ENCODE measurements at places on chromosomes 11 and 22.

DNA sequence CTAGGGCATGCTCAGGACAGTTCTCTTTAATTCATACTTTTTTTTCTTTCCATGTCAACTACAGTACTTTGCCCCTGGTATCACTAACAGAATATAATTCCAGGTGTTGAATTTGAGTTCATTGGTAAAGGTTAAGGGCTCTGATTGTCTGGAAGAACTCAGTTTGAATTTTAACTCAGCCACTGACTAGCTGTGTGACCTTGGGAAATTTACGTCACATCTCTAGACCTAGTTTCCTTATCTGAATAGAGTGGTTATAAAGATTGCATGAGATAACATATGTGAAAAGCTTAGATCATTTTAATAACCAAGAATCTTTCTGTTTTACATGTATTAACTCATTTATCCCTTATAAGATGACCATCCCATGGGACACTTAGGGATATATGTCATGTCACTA is 15.8 kb upstream of the ZC3H12C start:
- no peak for DNase-seq

GRCh38 chr22:24805790-24806662 is at the start of gene SGSM1:
TSS of gene SGSM1 (plus strand) at chr22:24806211. CDS start at chr22:24806326, 115 bp downstream.
- peak; percentile 67 for DNase-seq

GRCh38 chr11:97717922-97718321 is 1302.8 kb upstream of the CNTN5 start:
- no peak for DNase-seq

DNA sequence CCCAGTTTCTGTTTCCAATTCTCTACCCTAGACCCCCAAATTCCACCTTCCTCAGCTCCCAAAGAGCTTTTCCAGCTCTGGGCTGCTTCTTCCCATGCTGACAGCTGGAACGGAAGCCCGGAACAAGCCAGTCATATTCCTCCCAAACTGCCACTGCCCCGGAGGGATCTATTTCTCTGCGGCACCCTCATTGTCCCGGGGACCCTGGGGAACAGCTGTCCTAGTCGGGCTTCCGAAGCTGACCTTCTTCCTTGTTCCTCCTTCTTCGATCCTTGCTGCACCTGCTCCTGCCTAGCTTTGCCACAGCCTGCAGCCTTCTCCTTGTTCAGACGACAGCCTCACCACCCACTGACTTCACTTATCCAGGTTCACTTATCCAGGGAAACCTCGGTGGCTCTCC is 105.7 kb downstream of the TSPAN18 start:
- no peak for DNase-seq

- DNase-seq, result no peak
These were observed 780.6 kb downstream of the OPCML start for GRCh38 chr11:132751516-132752250.

- DNase-seq, result no peak
These were observed 47.2 kb downstream of the MRGPRX2 start for GRCh38 chr11:19013181-19013857.

DNA sequence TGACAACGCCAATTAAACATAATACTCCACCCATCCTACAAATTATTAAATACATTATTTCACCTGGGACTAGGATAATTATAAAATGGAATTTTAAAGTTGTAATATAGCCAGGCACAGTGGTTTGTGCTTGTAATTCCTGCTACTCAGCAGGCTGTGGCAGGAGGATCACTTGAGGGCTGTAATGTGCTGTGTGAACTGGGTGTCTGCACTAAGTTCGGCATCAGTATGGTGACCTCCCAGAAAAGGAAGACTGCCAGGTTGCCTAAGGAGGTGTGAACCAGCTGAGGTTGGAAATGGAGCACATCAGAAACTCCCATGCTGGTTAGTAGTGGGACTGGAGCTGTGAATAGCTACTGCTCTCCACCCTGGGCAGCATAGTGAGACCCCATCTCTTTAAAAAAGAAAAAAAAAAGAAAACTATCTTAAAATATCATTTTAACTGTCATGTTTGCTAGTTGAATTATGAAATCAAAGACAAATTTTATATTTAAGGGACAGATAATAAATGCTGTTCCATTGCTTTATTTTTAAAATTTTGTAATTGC is 28.0 kb downstream of the PPP6R2 start:
- no peak for DNase-seq

DNA sequence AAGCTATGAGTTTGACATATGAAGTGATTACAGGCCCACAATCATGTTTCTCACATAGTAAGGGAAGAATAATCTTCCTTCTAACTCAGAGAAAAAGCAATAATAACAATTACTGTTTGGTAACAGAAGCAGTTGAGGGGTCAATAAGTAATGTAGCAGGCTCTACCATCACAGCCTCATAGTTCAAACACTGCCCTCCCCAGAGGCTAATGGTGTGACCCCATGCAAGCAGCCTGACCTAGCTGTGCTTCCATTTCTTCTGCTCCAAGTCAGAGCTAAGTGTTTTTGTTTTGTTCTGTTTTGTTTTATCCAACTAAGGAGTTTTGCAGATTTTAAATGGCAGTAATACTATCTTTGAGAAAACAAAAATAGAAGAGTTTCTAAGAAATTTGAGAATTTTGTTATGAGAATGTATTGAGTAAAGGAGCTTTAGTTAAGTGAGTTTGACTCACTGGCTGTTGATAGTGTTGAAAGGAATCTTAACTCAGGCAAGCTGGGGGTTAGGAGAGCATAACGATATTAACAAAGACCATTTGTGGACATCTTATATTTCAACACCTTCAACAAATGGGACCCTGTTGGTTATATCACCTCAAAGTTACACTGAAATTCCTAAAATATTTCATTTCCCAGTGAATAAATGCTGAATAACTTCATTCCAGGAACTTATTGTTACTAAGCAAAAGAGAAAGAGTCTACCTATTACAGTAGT is 48.5 kb downstream of the GUCY1A2 start:
- no peak for DNase-seq

DNA sequence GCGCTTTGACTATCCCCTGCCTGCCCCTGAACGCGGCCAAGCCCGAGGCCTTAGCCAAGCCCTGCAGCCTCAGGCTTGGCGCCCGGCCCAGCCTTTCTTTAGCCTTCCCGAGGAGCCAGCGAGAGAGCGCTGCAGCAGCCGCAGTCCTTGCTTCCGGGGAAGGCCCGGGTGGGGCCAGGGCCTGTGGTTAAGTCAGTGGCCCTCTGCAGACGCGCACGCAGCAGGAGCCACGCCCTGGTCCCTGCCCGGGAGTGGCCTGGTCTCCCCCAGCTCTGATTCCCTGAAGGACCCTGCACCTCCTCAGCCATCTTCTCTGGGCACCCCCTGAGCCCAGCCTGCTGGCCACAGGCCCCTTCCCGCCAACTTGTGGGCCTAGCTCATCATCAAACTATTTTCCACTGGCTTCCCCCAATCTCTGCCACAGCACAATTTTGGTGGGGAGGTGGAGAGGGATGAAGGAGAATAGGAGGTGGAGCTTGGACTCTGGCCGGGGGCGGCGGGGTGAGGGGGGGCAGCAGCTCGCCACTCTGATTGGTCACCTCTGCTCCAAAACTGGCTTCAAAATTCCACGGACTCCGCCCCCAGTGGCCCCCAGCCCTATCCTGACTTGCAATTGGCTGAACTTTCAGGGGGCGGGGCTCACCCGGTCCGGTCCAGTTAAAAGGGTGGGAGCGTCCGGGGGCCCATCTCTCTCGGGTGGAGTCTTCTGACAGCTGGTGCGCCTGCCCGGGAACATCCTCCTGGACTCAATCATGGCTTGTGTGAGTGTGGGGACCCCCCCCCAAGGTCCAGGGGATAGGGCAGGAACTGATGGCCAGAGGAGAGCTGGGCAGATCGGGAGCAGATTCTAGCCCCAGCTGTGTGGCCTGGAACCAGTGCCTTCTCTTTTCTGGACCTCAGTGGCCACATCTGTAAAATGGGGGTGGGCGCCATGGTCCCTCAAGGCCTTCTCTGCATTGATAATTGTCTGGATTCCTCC is at the start of gene LGALS1:
Gene LGALS1 (plus strand): TSS at position 686 of the 979 bp plus-strand sequence. CDS start 67 bp downstream, at position 753.
- peak; percentile 45 for DNase-seq

GRCh38 chr11:117394221-117394925 is 66.7 kb downstream of the CEP164 start:
- DNase-seq, result no peak

GRCh38 chr11:125132596-125132995 is 21.2 kb upstream of the TMEM218 start:
- DNase-seq, result no peak

DNA sequence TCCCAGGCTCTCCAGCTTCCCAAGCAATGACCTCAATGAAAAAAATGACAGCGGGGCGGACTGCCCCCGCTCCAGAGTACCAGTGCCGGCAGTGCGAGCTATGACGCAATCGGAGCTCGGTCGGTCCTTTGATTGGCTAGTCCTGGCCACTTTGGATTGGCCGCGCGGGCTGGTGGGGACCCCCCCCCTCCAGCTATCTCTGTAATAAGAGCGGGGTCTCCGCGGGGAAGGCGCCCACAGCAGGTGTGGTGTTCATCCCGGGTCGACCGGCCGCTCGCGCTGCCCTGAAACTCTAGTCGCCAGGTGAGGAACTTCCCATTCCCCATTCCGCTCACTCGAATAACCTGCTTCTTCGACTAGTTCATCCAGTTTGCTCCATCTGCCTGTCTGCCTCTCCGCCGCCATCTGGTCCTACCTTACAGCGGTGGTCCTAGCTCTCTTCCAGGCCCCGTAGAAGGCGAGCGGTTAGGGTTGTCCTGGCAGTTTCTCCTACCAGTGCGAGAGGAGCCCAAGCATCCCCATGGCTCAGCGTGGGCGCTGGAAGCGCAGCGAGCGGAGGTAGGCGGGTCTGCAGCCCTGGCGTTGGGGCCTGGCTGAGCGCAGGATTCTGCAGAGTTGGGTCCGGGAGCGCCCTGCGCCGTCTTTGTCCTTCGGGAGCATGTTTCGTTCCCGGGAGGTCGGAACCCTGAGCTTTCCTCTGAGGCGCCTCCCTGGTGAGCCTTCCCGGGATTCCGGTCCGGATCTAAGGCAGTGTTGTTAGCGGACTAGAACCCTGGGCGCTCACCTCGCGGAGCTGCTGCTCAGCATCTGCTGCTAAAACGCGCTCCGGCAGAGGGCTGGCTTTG is at the start of gene CALCB:
Gene CALCB (plus strand): TSS at position 233 of the 845 bp plus-strand sequence. CDS start 1,126 bp downstream, outside the sequence.
- DNase-seq, result no peak

GRCh38 chr11:61737131-61737530 is 15.3 kb upstream of the MYRF start:
- no peak for DNase-seq

DNA sequence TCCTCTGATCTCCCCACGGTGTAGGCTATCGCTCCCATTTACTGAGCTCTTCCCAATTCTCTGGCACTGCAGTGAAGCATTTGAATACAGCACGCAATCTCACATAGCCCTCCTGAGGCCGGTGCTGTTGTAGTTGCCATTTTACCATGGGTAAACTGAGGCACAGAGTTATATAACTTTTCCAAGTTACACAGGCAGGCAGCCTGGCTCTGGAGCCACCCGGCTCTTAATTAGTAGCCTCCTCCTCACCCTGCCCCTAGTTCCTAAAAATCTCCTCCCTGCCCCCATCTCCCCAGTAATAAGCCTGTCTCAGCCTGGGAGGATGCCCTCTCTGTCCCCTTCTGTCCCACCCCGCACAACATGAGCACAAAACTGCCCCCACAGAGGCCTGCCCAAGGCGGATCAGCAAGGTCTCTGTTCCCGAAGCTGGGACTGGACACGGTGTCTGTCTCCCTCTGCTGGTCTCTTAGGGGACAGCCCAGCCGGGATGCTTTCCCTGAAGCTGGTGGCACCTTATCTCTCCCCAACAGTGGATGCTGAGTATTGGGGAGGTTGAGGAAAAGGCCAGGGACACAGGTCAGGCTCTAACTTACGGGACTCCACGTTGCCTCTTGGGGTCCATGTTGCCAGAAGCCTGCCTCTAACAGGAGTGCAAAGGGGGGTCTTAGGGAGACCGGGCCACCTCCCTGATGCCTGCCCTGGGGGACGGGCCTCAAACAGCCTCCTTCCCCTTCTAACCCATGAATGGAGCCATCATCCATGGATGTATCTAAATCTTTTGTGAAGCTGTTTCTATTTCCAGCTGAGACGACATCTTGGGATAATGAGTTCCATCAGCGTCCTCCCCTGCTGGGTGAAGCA is 9.1 kb upstream of the CLCF1 start:
- DNase-seq, result peak; percentile 72

DNA sequence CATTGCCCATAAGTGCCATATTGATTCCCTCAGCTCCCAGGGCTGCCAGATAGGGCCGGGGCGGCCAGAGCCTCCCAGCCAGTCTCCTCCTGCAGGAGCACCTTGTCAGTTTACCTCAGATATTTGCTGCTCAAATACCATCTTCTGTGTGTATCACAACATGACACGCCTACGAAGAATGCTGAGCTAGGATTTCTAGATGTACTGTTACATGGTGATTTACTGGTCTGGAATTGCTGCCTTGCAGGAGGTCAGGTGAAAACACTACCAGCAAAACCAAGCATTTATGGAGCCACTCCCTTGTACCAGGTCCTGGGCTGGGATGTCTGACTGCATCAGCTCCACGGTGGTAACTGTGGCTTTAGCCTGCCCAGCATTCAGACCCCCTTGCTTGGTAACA is 11.8 kb downstream of the MICAL3 start:
- no peak for DNase-seq

DNA sequence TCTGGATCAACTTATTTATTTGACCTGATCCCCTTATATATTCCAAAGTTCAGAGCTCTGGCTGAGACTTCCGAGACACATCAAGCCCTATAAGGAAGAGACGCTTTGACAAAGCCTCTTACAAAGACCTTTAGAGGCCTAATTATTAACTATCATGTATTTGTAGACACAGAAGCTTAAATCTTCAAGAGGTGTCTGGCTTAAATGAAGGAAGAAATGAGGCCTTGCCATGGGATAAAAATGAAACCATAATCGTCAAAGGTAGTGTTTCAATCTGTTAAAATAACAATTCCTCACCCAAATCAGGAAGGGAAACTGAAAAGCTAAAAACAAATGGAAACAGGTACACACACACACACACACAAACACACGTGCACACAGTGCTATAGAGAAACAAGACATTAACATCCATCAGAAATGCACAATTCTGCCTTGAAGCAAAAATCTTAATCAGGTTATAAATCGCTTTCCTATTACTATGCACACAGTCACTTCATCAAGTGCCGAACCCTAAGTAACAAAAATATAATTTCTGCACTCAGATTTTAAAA is 50.2 kb downstream of the PITPNB start:
- no peak for DNase-seq

Data from activated T-helper 1 cell treated with anti-CD3 and anti-CD28 coated beads, Interleukin-2, amount 50 U/mL, for 16 hours (primary cell).